ENCODE measurements at places on chromosomes 11 and 22.

DNA sequence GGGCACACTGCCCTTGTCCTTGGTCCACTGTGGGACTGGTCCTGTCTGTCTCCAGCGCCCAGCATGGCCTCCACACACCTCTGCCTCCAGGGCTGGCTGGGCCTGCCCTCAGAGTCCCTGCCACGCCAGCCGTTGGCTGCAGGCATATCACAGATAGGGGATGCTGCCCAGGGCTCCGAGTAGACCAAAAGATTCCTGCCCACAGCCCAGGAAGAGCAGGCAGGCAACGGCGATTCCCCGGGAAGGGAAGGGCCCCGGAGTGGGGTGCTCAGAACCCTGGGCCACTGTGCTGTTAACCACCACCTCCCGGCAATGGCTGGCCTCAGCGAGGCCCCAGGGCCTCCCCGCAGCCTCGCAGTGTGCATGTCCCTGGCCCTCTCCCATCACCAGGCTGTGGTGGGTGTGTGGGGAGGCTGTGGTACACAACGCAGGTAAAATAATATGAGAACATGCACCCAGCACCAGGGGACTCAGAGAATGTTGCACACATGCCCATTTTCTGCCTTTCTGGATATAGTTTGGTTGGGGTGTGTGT, 2.2 kb downstream of the IFITM5 start:
- DNase-seq: no peak

DNA sequence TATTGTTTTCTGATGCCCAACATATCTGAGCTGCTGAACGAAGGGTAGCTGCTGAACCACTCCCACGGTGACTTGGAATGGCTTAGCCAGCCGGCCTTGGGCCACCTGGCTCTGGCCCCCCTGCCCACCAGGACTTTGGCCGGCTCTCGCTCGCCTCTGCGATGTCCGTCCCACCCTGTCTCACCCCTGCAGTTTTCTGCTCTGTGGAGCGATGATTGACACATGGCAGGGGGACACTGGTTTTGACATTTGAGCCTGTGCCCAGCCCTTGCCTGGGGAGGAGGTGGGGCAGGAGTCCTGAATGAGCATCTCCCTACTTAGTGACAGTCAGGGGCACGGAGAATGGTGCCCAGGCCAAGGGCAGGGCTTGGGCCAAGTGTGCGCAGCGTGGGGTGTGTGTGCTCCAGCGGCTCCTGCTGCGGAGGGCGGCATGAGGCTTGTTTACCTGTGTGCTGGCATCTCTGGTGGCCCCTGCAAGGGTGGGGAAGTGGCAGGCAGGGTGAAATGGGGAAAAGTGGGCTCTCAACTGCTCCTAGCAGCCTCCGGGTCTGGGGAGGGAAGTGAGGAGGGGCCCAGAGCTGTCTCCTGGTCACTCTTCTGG, 15.7 kb upstream of the CDKN1C start:
- DNase-seq: no peak

- DNase-seq: no peak
Measured at GRCh38 chr11:127943152-127943551, 644.2 kb downstream of the ETS1 start.

GRCh38 chr11:65470433-65471049, 28.3 kb upstream of the MALAT1 start:
- no peak for DNase-seq

Measured in fibroblast of upper back skin (primary cell).